Germinal center (tissue), 1 donor: ENCODE measurements at places on chromosomes 1 and 21.

GRCh38 chr1:47940326-47940725 is 56.9 kb downstream of the TRABD2B start:
- DNase-seq: no peak

DNA sequence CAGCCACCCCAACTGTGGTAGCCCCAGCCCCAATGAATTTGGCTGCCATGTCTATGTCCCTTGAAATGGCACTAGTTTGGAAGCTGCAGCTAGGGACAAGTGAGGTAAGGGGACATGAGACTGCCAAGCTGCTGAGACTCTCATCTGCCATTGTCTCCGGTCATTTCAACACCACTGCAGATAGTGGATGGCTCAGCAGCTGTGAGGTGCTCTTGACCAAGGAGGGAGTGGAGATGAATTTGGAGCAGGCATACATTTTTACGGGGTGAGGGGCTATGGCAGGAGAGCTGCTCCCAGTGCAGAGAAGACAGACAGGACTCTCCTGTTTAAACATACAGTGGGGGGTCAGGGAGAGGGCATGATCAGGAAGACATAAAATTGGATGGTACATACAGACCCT is 315.5 kb upstream of the CAMK1G start:
- DNase-seq: no peak

GRCh38 chr1:32929366-32929765 is 28.2 kb upstream of the TMEM54 start:
- no peak for DNase-seq

DNA sequence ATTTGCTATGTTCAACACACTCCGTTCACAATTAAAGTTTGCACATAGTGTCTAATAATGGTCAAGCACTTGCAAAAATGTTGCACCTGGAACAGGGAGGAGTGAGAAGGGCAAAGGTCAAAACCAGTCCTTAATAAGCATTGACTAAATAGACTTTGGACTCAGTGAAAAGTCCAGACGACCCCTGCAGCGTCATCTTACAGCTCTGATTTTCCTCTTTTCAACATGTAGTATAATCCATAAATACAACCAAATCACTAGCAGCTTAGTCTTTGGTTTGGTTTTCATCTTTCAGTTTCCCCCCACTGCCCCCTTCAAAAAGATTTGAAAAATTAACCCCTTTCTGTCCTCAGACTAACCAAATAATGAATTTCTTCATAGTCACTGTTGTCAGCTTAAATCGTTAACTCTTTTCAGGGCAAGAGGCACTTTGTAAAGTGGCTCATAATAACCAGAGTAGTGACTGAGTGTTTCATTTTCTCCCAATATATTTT is 290.3 kb downstream of the PTPRC start:
- DNase-seq: no peak

GRCh38 chr1:230930986-230931385 is 47.7 kb downstream of the TTC13 start:
- no peak for DNase-seq

DNA sequence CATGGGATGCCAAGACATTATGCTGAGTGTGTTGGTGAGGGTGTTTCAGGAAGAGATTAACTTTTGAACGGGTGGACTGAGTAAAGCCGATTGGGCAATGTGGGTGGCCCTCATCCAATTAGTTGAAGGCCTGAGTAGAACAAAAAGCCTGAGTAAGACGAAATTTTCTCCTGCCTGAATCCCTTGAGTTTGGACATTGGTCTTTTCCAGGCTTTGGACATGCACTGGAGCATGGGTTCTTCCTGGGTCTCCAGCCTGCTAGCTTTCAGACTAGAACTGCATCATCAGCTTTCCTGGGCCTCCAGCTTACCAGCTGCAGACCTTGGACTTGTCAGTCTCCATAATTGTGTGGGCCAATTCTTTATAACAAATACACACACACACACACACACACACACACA is 63.6 kb downstream of the NIBAN1 start:
- DNase-seq: no peak

- no peak for DNase-seq
Measured at GRCh38 chr21:34649400-34649799, 19.4 kb upstream of the CLIC6 start.

GRCh38 chr1:52238474-52238873 is 96.6 kb downstream of the ZFYVE9 start:
- DNase-seq: no peak

- no peak for DNase-seq
Measured at GRCh38 chr1:84089867-84090266, 54.2 kb upstream of the PRKACB start.

- no peak for DNase-seq
Measured at GRCh38 chr21:25878344-25878743, 143.6 kb downstream of the GABPA start.

DNA sequence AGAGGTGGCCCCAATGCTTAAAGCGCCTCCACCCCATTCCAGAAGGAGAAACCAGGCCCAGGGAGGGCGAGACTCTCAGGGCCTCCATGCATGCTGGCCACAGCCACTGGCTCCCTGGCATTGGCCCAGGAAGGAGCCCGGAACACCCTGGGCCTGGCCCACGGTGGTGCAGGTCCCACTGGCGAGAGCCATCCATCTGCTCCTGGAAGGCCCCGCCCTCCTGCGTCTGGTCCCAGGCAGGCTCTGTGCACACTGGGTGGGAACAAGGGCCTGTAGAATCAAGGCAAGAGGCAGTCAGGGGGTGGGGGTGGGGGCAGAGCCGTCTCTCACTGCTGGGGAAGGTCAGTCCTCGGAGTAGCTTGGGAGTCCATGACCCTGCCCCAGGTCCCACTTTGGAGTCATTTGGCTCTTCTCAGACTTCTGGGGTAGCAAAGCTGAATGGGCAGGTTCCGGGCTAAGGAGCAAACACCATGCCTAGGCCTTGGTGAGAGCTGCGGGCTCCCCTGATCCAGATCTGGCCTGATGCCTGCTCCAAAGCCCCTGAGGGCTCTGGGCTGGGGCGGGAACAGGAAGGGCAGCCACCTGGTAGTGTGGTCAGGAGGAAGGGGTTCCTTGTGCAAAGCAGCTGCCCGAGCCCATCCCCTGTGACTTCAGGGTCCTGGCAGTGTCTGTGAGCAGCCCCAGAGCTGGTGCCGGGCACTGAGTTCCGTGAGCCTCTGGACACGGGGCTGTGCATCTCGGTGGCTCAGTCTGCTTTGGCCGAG is 107.0 kb upstream of the ARHGEF16 start:
- no peak for DNase-seq

- no peak for DNase-seq
Measured at GRCh38 chr1:30081379-30082102, 641.8 kb downstream of the MATN1 start.

- no peak for DNase-seq
Measured at GRCh38 chr1:91940496-91940895, 8.7 kb upstream of the BRDT start.

- peak; percentile 46 for DNase-seq
Measured at GRCh38 chr1:45306319-45306718, 20.4 kb upstream of the HPDL start.

DNA sequence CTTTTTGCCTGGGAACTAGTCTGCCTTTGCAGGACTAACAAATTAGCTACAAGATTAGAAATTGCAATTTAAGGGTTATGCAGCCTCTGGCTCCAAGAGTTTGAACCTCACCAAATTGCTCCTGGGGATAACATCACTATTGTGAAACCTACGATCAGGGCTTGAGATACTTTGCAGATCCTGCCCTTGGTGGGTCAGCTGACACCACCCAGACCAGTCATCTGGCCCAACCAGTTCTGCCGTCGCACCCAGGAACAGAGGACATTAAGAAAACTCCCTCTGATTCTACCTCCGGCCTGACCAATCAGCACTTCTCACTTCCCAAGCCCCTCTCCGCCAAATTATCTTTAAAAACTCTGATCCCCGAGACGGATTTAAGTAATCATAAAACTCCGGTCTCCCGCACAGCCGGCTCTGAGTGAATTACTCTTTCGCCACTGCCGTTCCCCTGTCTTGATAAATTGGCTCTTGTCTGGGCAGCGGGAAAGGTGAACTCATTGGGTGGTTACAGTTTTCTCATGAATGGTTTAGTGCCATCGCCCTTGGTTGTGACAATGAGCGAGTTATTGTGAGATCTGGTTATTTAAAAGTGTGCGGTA is 32.9 kb upstream of the B3GALT5 start:
- DNase-seq: no peak

DNA sequence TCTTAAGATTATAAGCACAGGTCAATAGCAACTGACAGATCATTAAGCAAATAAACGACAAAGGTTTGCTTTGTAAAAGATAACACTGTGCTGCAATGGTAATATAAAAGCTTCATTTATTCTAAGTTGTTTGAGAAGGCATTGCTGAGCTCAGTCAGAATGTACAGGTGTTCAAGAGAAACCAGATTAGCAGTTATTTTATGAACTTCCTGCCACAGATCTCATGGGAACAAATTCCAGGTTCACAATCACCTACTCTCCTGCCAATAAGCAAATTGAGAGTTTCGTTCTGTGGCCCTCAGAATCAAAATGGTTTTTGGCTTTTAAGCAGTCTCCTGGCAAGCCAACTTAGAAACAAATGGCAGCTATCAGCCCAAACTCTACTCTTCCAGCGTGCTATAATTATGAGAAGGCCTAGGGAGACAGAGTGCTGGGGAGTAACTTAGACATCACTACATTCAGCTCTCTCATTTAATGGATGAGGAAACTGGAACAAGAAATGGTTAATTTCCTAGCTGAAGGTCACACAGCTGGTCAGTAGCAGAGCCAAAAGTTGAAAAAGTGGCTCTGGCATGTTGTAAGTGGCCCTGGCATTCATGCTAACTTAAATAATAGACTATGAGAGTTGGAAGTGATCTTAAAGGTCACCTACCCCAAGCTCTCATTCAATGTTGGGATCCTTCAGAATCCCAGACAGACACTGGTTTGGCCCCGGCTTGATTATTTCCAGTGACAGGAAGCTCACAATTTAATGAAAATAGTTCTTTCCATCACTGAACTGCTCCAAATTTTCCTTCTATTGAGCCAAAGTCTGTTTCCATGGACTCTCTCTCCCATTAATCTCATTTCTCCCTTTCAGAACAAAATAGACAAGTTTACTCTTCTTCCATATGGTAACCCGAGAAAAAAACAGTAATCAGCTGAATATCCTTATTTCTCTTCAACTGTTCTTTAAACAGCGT is 82.6 kb upstream of the EDEM3 start:
- DNase-seq: no peak

DNA sequence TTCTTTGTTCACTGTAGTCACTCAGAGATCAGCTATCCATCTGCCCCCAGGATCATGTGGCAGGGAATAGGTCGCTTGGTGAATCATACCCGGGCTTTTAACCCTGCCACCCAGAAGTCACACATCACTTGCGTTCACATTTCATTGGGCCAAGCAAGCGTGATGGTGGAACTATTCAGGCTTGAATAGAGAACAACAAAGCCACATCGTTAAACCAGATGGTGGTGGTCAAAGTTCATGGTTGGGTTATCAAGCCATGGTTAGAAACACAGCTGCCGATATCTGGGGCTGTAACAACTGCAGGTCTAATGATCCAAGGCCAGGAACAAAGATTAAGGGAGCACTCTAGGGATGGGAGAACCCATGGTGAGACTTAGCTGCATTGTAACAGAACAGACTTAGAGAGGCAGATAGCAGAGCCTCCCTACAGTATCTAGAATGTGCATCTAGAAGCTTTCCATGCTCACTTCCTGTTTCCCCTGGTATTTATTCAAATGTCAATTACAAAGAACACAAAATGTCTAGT is 40.0 kb upstream of the PTPRC start:
- DNase-seq: peak; percentile 69

DNA sequence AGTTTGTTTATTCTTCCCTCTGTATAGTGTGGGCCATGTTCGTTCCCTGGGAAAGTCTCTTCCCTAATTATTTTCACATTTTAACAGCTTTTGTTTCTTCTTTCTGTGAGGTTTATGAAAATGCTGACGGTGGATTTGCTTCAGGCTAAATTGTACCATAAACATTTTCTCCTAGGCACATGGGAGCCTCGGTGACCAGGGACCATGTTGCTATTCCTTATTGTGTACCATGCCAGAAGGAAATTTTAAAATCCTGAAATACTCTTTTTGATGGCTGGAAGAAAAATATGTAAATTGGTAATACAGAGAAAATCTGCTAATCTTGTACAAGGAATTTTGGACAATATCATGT is 230.1 kb upstream of the JUN start:
- no peak for DNase-seq

DNA sequence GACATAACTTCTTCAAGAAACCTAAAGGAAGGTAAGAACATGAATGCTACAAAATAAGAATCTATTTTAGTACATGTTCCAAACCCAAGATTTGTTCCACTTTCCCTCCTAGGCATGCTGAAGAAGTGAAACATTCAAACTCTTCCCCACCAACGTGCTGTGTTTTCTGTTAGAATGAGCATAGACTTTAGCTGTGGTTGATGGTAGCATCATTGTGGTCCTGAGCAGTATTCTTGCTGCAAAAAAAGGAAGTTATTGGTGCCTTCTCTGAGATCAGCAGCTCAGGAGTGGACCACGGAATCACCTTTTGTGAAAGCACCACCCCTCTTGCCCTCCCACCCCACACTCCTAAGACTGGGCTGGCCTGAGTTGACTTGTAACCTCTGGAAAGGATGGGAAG is 100.4 kb upstream of the POGK start:
- DNase-seq: no peak

DNA sequence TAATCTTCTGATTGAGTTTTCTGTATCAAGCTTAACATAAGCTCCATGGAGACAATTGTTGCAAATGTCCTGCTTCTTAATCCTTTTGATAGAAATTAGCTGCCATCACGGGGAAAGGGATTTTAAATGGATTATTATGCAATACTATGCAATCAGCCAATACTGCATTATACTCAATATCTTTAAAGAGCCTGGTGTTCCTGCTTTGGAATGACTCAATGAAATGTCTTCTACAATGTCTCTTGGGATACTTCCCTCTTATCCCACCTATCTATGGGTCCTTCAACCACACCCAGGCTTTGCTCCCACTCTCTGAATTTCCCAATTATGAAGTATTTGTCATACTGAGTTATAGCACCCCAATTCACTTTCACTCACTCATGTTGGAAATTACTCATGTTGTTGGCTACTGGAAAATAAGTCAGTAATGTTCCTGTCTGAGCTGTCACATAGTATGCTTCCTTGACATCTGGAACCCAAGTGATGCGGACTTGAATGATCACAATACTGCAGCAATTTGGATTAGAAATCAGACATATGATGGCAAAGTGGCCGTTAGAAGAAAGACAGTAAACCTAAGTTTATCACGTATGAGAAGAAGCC is 85.0 kb downstream of the TPR start:
- DNase-seq: no peak

- no peak for DNase-seq
Measured at GRCh38 chr1:7893529-7894180, 40.8 kb upstream of the UTS2 start.
